GM18507 (cell line): ENCODE measurements at places on chromosomes 1 and 21.

GRCh38 chr21:39094087-39094780 lies 89.0 kb downstream of the PSMG1 start:
- no peak for DNase-seq

DNA sequence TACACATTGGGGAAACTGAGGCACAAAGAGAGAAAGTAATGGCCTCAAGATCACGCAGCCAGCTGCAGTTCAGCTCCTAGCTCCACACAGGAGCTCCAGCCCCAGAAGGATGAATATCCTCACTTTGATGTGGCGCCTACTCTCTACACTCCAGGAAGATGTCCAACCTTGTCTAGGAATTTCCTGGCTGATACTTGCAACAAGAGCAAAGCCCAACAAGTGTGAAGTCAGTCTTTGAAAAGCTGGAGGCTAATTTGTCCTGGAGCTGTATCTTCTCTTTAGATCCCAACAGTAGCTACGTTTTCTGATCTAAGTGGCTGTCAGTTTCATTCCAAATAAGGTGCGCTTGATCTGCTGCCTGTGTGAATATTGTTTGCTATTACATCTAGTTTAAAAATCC lies 344.9 kb downstream of the PTPRU start:
- DNase-seq, result no peak

DNA sequence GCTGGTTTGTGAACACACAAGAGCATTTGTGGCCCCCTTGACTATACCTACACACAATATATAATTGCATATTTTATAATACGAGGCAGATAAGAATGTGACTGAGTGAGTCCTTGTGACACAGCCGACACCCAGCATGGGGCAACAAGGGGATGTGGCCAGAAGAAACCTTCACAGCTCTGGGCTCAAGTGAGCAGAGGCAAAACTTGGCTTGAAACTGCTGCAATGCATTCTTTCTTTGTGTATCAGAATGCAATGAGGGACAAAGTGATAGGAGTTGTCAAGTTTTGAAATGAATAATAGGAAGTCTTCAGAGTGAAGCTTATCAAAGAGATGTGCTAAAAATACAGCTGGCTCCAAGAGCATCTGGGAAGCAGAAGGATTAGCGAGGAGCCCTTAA lies 124.0 kb upstream of the C8B start:
- no peak for DNase-seq

GRCh38 chr1:41416552-41417334 lies 55.5 kb downstream of the FOXO6 start:
- DNase-seq, result peak; percentile 62

- no peak for DNase-seq
Observed at GRCh38 chr1:14265495-14265894, 333.0 kb upstream of the KAZN start.

GRCh38 chr21:38999161-38999560 lies 184.1 kb downstream of the PSMG1 start:
- no peak for DNase-seq

DNA sequence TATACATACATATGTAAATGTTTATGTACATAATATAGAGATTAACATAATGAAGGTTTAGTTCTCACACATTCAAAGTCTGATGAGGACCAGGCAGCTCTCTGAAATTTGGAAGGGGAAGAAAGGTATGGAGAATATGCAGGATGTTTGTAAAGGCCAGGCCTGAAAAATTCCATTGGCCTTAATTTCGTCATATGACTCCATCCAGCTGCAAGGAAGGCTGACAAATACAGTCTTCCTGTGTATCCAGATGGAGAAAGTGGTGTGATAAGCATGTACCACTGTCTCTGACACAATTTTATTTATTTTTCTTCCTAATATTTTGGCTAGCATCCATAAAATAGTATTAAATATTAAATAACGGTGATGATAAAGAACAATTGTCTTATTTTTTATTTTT lies 6.3 kb upstream of the SGIP1 start:
- DNase-seq, result no peak

GRCh38 chr1:221530791-221531190 lies 211.1 kb downstream of the DUSP10 start:
- DNase-seq, result no peak

DNA sequence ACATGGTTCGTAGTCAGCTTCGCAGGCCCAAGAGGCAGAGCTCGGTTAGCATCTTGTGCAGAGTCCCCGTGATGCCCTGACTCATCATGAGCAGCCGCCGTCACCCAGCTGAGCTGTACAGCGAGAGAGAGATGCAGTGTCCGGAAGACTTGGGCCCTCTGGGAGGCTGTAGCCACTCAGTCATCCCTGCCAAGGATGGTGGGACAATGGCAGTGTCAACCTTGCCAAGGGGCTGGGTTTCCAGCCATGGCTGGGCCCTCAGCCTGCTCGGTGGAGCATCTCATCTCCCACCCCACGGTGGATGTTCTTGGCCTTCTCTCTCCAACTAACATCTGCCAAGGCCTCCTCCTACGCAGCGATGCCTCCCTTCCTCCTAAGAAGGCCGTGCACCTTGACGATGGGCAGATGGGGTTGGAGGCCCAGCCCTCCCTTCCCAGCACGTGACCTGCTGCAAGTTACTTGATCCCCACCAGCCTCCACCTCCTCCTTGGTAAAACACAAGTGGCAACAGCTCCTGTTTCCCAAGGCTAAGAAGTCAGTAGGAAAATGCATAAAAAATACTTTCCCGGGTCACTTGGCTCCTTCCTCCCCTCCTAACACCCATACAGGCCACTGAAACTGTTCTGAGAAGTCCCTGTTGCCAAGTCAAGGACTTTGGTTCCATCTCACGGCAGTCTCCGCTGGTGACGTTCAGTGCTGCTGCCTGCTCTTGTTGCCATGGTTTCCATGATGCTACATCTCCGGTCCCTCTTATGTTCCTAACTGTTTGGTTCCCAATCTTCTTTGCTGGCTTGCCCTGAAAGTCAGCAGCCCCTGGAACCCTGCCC lies 384.7 kb upstream of the VAMP3 start:
- no peak for DNase-seq

GRCh38 chr1:31216016-31216415 lies 23.7 kb downstream of the NKAIN1 start:
- no peak for DNase-seq

DNA sequence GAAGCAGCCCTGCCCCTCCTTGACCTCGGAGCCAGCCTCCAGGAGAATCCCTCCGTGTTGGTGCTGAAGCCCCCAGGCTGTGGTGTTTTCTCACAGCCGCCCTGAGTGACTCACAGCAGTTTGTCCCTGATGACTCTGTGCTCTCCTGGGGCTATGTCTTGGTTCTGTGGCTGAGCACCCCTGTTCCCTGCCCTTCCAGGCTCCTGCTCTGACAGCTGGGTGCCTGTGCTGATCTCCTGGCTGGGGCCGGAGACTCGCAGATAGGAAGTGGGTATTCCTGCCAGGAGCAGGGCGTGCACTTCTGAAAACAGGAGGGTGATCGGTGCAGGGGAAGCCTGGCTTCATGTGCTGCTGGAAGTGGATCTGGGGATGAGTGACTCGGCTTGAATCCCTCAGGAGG lies 34.5 kb downstream of the POFUT2 start:
- no peak for DNase-seq

- no peak for DNase-seq
Observed at GRCh38 chr1:178388418-178389145, 108.2 kb downstream of the CLEC20A start.

GRCh38 chr1:66676613-66677298 lies 75.5 kb upstream of the DYNLT5 start:
- DNase-seq, result no peak

- no peak for DNase-seq
Observed at GRCh38 chr1:22256213-22256512, 113.3 kb upstream of the WNT4 start.

GRCh38 chr1:34406377-34406776 lies 229.7 kb downstream of the C1orf94 start:
- DNase-seq, result no peak

- DNase-seq, result no peak
Observed at GRCh38 chr1:3398396-3399140, 55.9 kb upstream of the ARHGEF16 start.

- no peak for DNase-seq
Observed at GRCh38 chr1:37905727-37906126, 41.1 kb downstream of the INPP5B start.

- DNase-seq, result no peak
Observed at GRCh38 chr1:205371871-205372660, 15.3 kb upstream of the KLHDC8A start.

DNA sequence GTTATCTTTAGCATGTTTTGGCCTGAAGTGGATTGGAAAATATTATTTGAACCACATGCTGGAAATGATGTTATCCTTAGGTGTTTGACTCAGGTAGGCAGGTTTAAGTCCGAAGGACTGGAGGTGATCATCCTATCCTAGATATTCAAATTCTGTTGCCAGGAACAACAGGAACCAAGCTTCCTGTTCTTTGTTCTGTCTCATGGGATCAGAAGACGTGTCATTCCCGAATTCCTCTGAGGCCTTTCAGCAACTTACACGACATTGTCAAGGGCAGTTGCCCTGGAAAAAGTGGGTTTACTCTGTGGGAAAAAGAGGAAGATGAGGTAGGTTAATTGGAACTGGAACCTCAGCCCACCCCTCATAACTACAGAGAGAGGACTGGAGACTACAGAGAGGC lies 36.6 kb downstream of the SLAMF6 start:
- DNase-seq, result no peak

DNA sequence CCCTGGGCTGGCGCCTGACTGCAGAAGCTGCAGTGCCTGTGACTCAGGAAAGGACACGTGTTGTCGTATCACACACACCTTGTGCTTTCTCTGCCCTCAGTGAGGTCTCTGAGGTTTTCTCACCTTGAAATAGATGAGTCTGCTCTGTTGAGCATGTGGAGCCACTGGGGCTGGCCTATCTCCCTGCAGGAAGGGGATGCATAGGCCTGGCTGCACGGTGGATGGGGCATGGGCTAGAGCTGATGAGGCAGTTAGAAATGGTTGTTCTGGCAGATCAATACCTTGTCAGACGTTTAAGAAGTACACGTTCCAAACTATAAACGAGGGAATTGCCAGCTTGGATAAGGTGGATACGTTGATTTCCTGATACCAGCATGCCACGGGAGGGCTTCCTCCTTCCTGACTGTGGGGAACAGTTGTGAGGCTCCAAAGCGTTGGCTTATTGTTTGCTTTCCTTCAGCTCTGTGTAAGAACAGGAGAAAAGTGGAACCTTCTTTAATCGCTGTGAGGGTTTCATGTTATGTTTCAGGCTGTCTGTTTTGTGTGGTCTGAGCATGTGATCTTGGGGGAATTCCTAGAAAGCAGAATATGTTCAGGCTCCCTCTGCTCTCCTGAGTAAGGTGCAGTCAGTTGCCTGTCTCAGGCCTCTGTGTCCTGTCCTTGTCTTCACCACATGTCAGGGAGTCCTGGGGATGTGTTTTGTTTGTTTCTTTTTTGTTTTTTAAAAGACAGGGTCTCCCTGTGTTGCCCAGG lies 44.8 kb downstream of the PCNT start:
- peak; percentile 56 for DNase-seq

GRCh38 chr1:226711976-226712741 lies 26.9 kb downstream of the ITPKB start:
- no peak for DNase-seq

DNA sequence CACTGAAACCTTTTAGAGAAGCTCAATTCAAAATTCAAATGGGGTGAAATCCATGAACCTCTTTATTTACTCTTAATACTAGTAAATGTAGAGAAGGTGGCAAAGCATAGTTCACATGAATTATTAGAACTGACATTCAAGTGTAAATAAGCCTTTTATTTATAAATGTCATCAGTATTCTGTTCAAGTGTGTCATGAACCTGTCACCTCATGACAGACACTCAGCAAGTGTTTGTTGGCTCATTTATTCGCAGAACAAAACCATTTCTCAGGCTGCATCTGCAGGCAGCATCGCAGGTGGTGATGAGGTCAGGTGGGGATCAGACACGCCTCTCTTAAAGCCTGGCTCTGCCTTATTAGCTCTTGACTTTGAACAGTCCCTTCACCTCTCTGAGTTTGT lies 116.6 kb downstream of the SETD4 start:
- DNase-seq, result no peak

- DNase-seq, result no peak
Observed at GRCh38 chr1:113581323-113581722, 178.0 kb downstream of the PHTF1 start.
